ENCODE measurements at places on chromosomes 7 and 10.

- no peak for DNase-seq
Observed at GRCh38 chr7:80413383-80413945, 98.4 kb downstream of the GNAT3 start.

DNA sequence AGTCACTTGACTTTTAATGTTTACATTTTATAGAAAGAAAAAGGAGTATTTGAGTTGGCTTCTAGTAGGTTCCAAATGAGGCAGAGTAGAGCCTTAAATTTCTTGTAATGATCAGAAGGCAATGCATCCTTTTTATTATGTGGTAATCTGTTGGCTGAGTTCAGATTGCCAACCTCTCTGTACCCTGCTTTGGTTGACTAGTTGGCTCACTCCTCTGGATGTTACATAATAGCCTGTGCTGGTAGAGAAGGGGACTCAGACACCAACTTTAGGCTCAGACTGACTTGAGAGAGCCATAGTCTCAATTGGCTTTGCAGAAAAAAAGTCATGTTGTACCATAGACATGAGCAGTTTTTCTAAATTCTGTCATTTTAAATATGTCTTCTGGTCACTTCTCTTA is 46.8 kb upstream of the GLCCI1 start:
- DNase-seq: no peak

GRCh38 chr7:149635561-149636329 is 137.6 kb downstream of the ZNF467 start:
- DNase-seq: no peak

DNA sequence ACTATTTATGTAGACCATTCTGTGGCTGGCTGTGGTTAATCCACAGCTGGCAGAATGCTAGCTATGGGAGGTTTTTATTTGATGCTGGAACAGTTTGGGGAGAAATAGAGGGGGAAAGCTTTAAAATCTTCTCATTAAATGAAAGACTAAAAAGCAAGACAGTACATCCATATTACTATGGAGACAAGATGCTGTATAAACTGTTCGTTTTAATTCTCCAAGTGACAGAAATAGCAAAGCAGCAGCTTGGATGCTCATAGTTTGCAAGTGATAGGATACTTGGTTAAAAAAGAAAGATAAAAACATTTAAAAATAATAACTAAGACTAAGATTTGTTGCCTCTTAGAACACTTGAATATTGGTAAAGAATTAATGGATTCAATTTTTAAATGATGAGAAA is 304.9 kb upstream of the KAT6B start:
- no peak for DNase-seq

- DNase-seq: no peak
Observed at GRCh38 chr7:17622451-17622850, 317.8 kb downstream of the SNX13 start.

DNA sequence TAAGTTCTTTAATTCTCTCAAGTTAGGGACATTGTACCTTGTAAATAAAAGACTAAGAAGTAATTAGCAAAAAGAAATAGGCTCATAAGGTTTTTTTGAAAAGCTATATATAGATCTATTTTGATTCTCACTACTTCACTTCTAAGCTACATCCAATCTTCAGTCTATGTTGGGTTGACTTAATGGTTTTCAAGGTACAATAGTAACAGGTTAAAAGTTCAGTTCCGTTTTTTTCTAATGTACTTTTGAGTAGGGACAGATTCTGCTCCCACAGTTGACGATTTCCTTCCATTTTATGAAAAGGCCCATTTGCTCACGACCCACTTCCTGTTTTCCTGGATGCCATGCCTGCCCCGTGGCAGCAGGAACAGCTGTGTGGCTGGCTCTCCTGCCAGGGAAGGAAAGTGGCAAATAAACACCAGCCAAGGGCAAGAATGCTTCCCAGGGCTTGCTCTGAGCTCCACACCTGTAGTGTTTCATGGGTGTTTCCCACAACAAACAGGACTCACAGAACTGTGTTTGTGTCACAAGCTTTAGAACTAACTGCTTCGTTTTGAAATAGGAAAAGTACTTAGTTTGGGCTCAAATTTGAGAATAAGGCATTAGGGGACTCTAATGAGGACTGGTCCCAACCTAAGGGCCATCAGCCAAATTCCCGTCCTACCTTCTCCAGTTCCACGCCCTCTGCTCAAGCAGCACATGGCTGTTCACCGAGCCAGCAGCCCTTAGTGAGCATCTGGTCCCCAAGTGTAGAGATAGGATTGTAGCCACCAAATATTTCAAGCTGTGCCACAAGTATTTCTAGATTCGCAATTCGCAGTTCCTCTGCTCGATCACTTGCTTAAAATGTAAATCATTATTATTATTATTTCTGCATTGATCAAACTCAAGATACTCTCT is 240.7 kb downstream of the COBL start:
- no peak for DNase-seq

DNA sequence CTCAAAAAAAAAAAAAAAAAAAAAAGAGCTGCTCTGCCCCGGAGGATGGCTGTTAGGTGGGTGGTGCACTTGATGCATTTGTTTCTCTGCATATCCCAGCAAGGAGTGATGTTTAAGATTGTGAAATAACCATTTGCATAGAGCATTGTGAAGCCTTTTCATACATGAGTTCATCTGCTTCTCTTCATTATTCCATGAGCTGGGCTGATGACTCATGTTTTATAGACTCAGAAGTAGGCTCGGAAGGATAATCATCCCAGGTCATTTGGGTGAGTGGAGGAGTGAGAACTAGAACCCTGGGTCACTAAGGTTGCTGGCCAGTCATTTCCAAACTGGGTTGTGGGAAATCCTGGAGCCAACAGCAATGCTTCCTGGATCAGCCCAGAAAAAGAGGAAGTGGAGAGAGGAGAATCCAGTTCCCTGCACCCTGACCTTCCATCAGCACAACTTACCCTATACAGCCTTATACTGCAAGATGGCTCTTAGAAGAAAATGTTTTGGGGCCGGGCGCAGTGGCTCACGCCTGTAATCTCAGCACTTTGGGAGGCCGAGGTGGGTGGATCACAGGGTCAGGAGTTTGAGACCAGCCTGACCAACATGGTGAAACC is 45.3 kb downstream of the TACC2 start:
- peak; percentile 58 for DNase-seq

DNA sequence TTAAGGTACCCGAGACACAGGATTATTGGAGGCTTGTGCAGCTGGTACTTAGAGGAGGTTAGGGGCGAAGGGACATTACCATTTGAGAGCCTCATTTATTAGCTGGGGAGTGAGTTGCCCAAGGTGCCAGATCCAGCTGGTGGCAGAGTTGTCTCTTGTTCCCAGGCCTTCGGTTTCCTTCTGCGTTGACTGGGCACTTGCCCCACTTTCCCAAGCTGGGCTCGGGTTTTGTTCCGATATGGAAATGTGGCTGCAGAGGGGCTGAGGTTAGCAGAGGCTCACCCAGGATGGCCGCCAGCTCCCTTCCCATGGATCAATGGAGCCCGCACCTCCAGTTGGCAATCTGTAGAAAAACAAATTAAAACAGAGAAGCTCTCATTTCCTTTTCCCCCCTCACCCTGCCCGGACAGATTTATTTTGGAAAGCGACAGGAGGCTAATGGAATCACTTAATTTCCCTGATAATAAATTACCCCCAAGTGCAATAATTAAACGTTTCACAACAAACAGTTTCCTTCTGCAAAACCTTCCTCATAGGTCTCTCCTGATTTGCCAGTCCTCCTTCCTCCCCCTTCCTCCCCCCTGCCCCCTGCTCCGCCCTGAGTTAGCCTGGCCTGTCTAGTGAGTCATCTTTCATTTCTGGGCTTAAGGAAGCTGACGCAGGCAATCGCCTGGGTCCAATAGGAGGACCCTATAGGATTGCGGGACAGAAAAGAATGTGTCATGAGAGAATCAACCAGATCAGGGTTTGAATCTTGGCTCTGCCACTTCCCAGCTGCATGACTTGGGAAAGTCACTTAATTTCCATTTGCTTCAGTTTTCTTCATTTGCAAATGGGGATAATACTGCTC is 51.7 kb downstream of the ADRA2A start:
- peak; percentile 33 for DNase-seq

DNA sequence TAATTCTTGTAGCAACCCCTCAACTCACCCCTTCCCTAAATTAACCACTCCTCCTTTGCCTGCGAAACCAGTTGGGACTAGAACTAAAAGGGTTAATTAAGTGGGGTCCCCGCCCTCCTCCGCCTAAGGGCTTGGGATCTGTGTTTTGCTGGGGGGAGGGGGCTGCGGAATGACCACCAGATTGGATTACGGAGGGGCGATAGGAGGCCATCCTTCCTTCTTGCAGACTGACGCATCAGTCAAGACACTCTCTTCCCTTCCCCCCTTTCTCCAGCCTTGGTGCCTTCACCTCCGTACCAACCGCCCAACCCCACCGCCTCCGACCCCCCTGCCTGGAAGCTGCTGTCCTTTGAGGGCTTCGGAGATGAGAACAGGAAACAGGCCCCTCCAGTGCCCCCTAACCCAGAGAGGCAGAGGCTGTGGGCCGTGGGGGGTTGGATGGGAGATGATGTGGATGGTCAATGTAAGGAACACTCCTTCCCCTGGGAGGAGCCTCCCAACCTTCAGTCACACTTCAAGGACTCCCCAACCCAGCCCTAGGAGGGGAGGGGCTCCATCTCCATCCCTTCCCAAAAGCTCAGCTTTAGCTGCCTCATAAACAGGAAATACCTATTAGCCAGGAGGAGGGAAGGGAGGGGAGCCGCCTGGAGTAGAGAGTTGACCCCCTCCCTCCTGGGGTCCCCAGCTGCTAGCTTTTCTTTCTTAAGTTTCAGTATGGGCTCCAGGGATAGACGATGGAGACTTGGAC is 997 bp upstream of the LDB1 start:
- peak; percentile 91 for DNase-seq

- DNase-seq: no peak
Observed at GRCh38 chr7:20895563-20895962, 108.9 kb upstream of the SP8 start.

GRCh38 chr7:27152816-27153442 is 546 bp upstream of the HOXA3 start:
- no peak for DNase-seq

GRCh38 chr7:156185076-156185475 is 372.8 kb upstream of the SHH start:
- no peak for DNase-seq

DNA sequence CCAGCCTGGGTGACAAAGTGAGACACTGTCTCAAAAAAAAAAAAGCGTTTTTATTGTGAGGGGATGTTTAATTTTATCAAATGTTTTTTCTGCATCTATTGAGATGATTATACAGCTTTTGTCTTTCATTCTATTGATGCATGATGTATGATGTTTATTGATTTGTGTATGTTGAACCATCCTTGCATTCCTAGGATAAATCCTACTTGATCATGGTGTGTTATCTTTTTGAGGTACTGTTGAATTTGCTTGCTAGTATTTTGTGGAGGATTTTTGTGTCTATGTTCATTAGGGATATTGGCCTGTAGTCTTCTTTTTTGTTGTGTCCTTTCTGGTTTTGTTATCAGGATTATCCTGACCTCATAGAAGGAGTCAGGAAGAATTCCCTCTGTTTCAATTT is 22.3 kb upstream of the PLA2G12B start:
- DNase-seq: no peak

DNA sequence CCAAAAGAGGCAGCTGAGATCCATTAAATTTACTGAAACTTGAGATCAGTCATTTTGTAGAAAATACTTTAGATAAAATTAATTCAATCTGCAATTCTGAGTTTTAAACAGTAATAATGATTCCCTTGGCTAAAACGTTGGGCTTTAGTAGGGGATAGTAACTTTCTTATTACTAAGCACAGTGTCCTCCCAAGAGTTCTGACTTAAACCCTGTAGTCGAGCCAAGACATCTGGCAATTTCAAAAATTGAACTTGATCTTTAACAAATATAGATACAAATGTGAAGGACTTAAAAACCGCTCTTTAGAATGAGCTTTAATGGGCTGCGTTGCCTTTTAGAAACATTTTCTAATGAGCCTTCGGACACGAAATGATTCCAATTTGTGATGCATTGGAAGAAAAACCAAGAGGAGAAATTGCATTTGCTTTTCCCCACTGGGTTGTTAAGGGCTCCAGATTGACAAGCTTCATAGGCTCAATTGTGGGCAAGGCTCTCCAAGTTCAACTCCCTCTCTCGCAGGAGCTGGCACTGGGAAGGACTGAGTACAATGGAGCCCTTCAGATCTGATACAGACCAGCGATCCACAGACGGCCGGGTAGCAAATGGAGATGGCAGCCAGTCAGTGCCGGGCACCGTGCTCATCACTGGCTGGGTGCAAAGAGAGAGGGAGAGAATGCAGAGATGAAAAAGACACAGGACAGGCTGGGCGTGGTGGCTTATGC is 921.3 kb upstream of the AUTS2 start:
- DNase-seq: no peak

GRCh38 chr10:78600740-78601139 is 468.0 kb upstream of the ZMIZ1 start:
- peak; percentile 29 for DNase-seq

DNA sequence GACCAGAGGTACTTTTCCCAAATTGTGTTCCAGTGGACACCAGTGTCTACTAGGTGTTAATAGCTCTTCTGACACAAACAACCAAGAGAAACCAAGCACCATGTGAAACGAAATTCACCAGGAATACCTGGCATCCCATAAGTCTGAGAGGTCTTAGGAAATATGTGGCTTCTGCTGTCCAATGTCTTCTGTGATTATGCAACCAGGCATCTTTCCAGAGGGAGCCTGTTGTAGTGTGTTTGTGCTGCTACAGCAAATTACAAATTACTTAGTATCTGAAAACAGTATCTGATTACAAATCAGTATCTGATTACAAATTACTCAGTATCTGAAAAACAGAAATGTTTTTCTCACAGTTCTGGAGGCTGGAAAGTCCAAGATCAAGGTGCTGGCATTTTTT is 133.6 kb upstream of the NPVF start:
- DNase-seq: no peak

DNA sequence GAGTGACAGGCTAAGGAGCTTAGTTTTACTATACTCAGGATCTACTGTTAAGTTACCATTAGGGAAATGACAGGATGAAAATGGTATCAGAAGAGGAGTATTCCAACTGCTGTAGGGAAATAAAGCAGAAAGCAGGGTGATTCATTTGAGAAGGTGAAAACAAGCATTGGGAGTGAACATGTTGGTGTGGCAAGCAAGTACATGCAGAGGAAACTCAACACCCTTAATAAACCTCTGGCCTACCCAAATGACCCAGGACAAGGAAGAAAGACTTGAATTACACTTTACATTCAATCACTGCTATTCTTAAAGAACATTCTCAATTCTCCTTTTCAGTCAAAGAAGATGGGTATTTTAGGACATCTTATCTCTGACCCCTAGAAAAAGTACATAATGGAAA is 28.7 kb downstream of the ERLIN1 start:
- DNase-seq: no peak

GRCh38 chr7:24777806-24778205 is 20.5 kb upstream of the GSDME start:
- DNase-seq: no peak

- DNase-seq: no peak
Observed at GRCh38 chr10:130968964-130969363, 342.6 kb downstream of the TCERG1L start.

DNA sequence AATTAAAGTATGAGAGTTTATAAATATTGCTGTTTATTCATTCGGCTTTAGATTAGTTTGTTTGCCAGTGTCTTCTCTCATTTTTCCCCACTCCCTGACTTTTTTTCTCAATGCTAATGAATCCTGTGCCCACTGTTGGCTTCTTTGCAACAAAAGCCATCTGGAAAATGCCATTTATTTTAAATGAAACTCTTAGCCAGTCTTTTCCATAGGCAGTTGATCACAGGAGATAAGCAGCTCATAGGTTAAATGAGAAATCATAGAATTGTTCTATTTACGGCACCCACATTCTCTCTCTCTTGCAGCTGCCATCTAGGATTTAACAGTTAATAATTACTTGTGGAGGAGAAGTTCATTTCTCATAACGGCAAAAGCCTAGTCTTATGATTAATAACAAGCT is 249.3 kb upstream of the POM121L12 start:
- no peak for DNase-seq

GRCh38 chr10:25198151-25198550 is 23.4 kb downstream of the GPR158 start:
- DNase-seq: no peak

Measured in EH (cell line).